ENCODE measurements at places on chromosomes 7 and 10.

GRCh38 chr7:130794619-130794922, 60.6 kb upstream of the KLF14 start:
- no peak for DNase-seq

DNA sequence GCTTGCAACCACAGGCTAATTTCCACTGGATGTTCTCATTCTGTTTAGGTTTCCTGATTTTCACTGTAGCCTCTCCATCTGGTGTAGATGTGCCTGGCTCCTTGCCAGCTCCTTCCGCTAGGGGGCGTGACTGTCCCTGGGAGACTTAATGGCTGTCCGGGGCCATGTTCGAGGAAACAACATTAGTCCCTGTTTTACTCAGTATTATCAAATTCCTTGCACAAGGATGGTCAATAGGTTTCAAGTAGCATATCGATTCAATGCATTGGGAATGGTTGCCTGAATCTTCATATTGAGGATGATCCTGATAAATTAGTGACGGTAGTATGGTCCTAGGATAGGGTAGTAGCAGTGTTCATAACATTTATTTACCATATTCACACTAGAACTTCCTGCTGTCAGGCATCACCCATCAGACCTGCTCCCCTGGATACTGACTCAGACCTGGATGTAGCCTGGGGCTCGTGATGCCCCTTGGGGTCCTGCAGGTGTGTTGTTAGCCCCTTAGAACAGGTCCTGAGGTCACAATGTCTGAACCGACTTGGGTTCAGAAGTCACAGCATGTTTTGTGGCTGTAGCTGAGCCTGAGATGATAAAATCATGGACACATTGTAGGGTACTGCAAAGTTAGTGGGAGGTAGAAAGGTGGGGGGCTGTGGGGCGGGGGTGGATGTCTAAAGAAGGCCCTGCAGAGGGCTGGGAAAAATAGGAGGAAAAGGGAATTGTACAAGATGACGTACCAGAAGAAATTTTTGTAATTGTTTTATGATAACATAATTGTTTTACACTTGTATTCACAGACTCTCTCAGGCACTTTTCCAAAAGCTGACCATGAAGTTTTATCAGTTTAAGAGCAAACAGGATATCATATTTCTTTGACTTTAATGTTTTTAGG, 8.9 kb upstream of the EXOC6 start:
- peak; percentile 31 for DNase-seq

GRCh38 chr10:110208614-110209453, 1.4 kb downstream of the MXI1 start:
- no peak for DNase-seq

- DNase-seq: no peak
Observed at GRCh38 chr7:7799138-7799537, 80.7 kb upstream of the RPA3 start.

- no peak for DNase-seq
Observed at GRCh38 chr10:35211390-35211789, 84.7 kb downstream of the CREM start.

DNA sequence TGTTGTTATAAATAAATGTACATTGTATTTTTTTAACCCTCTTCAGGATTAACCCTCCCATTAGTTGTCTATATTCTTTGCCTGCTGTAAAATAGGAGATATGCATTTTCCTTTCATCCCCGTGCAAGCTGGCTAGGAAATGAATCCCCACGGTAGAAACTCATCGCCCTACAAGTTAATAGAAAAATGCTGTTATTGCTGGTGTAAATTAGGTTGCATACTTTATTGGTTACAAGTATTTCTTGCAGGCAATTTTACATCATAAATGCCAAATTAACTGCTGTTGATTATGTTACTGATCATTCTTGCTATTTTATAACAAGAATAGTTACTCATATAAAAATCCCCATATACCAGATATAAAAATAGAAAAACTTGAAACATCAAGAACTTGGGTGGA, 454.2 kb upstream of the KLF6 start:
- no peak for DNase-seq

DNA sequence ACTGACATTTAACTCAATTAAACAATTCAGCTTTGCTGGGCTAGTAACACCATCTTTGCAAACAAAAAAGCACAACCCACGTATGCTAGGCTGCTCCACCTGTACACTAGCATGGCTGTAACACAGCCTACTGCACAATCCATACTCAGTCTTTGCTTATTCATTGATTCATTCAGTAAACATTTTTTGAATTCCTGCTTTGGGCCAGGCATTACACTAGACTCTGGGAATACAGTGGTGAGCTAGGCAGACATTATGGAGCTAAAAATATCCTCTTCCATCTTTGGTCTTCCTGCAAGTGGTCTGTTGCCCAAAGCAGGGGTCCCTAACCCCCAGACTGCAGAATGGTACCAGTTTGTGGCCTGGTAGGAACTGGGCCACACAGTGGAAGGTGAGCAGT, 9.9 kb downstream of the CNNM1 start:
- no peak for DNase-seq

GRCh38 chr7:73948287-73948686, 79.7 kb upstream of the ELN start:
- DNase-seq: no peak

DNA sequence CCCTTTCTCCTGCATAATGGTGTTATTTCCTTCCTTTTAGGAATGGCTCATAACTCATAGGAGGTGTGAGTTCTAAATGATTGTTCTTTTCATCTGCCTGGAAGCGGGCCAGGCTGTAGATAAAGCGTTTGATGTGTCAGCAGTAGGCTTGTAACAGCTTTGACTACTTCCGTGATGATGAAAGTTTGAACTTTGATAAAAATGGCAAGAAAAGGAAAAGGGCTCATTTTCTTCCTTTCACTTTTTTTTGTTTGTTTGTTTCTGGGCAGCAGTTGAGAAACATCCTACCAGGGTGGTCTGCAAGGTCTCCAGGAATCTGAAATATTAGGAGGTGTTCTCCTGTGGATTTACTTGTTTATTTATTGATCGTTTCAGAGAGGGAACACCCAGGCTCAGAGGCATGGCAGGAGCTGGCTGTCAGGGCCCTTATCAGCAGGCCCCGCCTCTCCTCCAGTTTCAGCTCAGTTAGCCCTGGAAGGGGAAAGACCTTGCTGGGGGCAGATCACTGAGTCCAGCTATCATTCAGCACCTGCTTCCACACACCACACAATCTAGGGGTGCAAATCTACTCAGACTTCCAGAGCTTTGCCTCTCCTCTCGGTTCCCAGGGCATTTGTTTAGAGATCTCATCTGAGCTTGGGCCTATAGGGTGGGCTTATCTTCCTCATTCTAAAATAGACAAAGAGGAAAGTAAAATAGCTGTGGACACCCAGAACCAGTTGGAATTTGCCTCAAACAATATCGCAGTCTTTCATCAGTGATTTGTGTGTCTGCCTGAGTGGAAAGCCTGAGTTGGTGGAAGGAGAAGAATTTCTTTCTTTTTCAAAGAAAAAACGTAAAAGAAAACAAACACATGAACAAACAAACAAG, 130.9 kb downstream of the BMPER start:
- no peak for DNase-seq

- DNase-seq: no peak
Observed at GRCh38 chr7:33196221-33196620, 66.9 kb downstream of the BBS9 start.

DNA sequence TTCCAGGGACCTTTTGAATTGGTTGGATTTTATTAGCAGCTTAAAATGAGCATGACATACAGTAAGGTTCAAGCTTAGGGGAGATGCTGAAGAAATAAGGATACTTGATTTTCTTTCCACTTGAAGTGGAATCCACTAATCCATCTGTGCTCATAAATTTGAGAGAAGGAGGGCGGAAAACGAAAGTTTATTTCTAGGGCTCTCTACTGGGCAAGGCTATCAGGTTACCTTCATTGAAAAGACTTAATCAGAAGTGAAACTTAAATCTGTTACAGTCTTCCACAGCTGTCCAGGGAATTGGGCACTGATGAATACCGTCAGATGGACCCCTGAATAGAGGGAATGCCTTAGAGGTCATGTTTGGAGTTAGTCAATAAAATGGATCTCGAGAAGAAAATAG, 21.8 kb downstream of the AUTS2 start:
- no peak for DNase-seq

GRCh38 chr10:112960151-112960681, 10.2 kb downstream of the TCF7L2 start:
- DNase-seq: no peak

DNA sequence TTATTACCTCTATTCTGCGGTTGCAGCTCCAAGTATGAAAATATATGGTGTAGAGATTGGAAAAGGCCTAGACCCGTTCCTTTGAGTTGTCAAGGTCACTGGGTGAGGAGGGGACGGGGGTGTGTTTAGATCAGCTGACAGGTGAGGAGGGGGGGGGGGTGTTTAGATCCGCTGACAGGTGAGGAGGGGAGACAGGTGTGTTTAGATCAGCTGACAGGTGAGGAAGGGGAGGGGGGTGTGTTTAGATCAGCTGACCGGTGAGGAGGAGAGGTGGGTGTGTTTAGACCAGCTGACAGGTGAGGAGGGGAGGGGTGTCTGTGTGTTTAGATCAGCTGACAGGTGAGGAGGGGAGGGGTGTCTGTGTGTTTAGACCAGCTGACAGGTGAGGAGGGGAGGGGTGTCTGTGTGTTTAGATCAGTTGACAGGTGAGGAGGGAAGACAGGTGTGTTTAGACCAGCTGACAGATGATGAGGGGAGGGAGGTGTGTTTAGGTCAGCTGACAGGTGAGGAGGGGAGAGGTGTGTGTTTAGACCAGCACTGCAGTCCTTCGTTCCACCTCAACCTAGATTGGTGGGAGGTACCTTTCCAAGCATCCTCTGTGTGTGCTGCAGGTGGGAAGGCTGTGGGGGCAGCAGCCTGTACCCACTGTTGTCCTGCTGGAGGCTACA, 655.0 kb upstream of the ADARB2 start:
- no peak for DNase-seq

- DNase-seq: no peak
Observed at GRCh38 chr10:11787846-11788245, 35.3 kb upstream of the PROSER2 start.

DNA sequence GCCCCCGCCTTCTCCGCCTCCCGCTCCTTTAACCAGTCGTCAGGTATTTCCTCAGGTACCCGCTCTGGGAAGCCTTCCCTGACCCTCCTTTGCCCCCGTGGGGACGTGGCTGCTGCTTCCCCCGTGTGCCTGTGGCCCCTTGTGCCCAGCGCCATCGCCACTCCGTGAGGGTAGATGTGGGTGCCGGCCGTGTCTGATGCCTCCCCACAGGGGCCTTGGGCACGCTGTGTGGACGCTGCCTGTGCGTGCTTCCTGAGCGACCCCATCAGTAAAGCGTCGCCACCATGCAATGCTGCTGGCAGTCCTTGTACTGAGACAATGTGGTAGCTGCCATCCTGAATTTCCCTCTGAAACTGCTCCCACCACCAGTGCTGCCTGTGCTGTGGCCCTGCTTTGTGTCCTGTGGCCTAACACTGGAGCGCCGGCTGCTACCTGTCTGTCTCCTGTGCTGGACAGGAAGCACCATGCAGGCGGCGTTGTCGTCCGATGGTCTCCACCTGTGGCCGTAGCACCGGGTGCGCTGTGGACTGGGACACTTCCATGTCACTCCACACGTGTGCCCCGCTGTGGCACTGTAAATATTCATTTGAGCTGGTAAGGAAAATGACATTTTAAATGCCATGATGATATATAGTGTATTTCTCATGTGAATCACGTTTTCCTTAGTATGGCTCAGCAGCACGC, 213.8 kb downstream of the MGMT start:
- no peak for DNase-seq

DNA sequence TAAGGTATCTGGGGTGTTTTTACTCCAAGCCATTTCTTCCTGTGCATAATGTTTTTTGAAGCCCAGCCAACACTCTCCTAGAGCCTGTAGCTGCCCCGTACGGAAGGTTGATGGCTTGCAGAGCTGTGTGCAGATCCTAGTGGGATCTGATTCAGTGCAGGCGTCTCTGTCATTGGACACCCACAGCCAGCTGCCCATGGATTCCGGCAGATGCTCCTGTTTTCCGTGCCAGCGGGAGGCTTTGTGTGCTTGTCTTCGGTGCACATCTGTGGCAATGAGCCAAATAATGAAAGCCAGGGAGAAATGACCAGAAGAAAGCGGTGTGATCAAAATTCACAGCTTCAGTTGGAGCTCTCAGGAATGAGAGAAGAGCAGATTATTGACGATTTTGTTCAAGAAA, 426.4 kb downstream of the TYW1 start:
- no peak for DNase-seq

- DNase-seq: no peak
Observed at GRCh38 chr10:113335592-113335991, 217.3 kb upstream of the HABP2 start.

GRCh38 chr10:27512548-27512947, 8.4 kb downstream of the RAB18 start:
- DNase-seq: no peak

DNA sequence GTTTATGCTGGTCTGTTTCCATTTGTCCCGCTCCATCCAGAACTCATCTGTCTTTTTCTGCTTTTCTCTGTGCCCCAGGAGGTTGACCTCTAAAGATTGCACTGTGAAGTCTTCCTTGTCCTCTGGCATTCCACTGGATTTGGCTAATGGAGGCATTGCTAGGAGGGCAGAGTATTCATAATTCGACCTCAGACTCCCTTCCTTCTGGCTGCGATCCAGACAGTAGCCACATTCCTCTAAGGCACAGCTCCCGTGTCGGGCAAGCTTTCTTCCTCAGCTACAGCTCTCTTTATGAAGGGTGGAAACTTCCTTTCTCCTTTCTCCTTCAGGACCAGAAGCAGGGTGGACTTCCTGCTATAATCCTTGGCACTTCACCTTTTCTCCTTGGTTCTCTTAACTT, 175.9 kb downstream of the BAMBI start:
- DNase-seq: no peak

GRCh38 chr7:28581351-28581750, 169.0 kb downstream of the CREB5 start:
- no peak for DNase-seq

- no peak for DNase-seq
Observed at GRCh38 chr7:153087498-153087897, 327.9 kb downstream of the ACTR3B start.

- no peak for DNase-seq
Observed at GRCh38 chr7:80253237-80253636, 118.6 kb downstream of the GNAI1 start.

DNA sequence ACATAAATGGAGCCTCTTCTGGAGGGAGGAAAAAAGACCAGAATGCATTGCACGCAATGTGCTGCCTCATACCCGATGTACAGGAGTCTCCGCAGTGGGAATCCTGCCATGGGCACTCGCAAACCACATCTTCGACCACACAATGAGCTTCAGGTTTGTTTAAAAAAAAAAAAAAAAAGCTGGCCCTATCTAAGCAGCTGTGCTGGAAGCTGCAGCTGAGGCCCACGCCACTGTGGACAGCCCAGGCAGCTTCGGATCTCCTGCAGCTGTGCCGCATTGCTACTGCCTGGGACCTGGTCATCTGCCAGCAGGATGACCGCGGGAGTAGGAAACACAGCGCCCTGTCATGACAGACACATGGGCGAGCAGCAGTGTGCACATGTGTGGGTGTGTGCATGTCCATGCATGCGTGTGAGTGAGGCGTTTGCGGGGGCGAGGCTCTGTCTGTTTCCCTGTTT, 26.0 kb downstream of the EN2 start:
- DNase-seq: no peak

DNA sequence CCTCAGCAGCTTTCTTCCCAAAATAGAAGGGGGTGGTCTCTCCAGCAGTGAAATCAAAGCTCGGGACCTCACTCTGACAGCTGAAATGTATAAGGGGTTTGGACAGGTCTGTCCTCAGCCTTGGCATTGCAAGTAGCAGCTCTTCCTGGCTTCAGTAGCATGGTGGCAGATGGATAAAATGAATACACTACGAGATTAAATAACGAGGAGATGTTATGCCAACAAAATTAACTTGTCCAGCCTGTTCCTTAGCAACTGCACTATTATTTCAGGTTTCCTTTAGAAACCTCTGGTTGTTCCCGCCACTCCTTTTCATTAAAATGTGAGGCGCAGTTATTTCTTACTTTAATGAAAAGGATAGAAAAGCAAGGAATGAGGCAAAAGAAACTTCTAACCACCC, 24.9 kb downstream of the PRLHR start:
- no peak for DNase-seq
